Islet precursor cell (in vitro differentiated cells): ENCODE measurements at places on chromosomes 7 and 10.
A peak's percentile ranks its signal among the peaks of the same experiment; 100 is the strongest.

- no peak for DNase-seq
Observed at GRCh38 chr7:28435732-28436378, 23.5 kb downstream of the CREB5 start.

- no peak for DNase-seq
Observed at GRCh38 chr10:36506697-36507496, 618.5 kb upstream of the ANKRD30A start.

DNA sequence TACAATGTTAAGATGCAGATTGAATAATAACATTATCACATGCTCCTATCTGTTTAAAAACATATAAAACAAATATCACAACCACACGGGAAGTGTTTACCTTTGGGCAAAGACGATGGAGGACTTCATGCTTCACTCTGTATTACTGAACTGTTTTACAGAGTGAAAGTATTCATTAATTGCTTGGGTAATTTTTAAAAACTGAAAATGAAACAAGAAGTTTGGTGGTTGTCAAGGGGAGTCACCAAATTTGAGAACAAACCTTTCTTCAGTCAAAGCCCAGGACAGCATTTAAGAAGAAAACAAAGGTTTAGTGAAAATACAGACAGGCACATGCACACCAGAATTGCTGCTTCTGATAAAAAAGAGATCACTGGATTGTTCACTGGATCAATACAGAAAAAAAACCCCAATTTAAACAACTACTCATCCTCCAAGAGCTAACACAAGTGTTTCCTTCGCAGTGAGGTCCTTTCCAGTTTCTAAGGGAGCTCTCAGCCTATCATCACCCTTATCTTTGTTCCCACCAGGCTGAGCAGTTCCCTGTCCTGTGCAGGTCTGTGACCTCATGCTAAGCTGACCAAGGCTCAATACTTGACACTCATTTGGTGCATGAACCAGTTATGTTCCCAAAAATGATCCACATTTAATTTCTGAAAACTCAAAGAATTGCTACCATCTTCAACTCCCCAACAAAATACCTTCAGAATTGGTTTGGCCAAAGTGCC lies 8.8 kb downstream of the PARP12 start:
- no peak for DNase-seq

GRCh38 chr10:125149680-125150047 lies 10.7 kb downstream of the CTBP2 start:
- DNase-seq, result no peak

GRCh38 chr7:142279601-142280000 lies 21.7 kb upstream of the PRSS58 start:
- no peak for DNase-seq

DNA sequence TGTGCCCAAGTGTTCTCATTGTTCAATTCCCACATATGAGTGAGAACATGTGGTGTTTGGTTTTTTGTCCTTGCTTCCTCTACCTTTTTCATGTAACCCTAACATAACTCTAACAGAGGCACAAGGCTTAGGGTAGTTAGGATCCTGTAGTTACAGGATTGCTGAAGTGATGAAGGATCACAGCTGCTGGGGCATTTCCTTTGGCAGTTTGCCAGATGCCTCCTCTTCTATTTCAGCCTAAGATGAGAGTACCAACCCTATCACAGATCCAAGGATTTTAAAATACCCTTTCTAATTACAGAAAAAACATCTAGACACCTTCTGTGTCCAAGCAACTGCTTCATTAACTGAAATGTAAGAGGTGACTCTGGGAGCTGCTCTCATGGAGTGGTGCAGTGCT lies 141.7 kb upstream of the COL1A2 start:
- no peak for DNase-seq

DNA sequence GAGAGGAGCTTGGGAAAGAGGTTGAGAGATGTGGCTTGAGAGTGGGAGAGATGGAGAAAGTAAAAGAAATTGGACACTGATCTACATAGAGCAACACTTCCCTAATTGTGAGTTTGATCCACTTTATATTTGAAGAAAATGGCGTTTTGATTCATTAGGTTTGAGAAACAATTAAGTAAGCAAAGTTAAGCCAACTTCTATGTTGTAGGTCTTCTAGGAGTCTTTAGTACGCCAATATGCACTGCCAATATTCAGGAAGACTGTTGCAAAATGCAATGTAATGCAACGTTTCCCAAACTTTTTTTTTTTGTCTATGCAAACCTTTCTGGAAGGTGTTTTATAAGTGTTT lies 7.0 kb upstream of the PRTFDC1 start:
- no peak for DNase-seq

- DNase-seq, result peak; percentile 74
Observed at GRCh38 chr7:112452102-112452888, 2.0 kb downstream of the IFRD1 start.

GRCh38 chr10:51010977-51011376 lies 63.3 kb upstream of the PRKG1 start:
- DNase-seq, result no peak

GRCh38 chr7:69966766-69967591 lies 368.7 kb downstream of the AUTS2 start:
- DNase-seq, result peak; percentile 68

GRCh38 chr7:155685070-155685790 lies 40.8 kb downstream of the RBM33 start:
- no peak for DNase-seq

GRCh38 chr7:134643131-134643530 lies 3.5 kb upstream of the BPGM start:
- DNase-seq, result no peak

GRCh38 chr7:66529883-66530610 lies 98.6 kb upstream of the KCTD7 start:
- no peak for DNase-seq

DNA sequence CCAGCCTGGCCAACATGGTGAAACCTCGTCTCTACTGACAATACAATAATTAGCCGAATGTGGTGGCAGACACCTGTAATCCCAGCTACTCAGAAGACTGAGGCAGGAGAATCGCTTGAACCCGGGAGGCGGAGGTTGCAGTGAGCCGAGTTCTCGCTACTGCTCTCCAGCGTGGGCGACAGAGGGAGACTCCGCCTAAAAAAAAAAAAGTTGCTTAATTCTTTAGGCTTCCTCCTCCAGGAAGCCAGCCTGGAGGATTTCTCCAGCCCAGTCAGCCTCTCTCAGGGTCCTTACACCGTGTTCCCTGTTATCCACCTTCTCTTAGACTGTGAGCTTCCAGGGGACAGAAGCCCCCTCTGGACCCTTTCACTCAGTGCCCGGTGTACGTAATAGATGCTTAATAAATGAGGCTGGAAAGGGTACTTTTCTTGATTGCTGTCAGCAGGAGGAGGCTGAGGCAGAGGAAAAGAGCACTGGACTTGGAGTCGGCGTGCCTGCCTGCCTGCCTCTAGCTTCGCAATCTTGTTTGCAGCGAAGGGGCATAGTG lies 16.4 kb upstream of the NODAL start:
- no peak for DNase-seq

DNA sequence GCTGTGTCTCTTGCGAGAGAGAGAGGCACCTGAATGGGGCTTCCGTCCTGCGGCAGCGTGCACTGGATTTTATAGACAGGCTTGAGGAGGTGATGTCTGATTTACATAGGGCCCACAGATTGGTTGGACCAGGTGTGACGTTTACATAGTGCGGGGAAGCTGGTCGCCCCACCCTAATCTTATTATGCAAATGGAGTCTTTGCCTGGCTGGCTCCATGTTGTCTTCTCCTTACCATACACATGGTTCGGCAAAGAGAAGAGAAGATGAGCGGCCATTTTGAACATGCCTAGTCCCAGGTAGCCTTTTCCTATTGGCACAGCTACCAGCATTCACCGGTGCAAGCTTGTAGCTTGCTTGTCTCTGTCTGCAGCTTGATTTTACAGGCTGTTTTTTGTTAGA lies 238.5 kb upstream of the GALNT17 start:
- DNase-seq, result peak; percentile 54

DNA sequence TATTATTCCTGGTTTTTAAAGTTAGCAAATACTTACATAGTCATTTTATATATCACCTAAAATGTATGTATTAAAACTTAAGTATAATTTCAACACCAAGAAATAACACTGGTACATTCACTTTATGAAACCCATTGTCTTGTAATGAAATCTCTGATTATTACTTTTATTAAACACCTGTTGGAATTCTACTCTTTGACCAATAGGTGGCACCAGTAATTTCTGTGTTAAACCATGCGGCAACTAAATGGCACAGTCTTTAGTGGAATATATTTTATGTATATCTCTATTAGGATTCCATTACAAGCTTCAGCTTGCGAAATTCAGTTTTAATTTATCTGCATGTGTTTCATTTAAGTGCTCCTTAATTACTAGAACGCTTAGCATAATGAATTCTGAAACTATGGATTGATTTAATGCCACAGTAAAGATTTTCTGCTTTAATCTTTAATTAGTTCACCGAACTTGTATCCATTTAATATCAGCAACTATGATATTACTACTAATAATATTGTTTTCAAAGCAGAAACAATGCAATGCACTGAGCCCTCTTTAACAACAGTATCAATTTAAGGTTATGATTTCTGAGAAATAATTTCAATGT lies 181.3 kb downstream of the MAGI2 start:
- DNase-seq, result no peak

DNA sequence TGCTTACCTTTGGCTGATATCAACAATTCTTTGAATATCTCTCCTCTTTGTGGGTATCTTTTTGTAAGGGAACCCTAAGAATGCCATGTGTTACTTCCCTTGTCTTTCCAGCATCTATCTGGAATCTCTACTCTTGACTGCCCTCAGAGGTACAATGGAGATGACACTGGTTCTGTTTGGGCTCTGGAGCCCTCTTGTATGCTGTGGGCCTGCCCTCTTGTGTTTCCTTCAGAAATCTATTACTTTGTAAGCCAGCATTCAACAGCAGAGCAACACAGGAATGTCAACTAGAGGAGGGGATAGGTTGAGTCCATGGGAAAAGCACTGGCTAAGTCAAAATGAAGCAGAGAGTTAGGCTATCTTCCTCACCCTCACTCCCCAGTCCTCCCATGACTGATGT lies 142.3 kb downstream of the XPNPEP1 start:
- no peak for DNase-seq

DNA sequence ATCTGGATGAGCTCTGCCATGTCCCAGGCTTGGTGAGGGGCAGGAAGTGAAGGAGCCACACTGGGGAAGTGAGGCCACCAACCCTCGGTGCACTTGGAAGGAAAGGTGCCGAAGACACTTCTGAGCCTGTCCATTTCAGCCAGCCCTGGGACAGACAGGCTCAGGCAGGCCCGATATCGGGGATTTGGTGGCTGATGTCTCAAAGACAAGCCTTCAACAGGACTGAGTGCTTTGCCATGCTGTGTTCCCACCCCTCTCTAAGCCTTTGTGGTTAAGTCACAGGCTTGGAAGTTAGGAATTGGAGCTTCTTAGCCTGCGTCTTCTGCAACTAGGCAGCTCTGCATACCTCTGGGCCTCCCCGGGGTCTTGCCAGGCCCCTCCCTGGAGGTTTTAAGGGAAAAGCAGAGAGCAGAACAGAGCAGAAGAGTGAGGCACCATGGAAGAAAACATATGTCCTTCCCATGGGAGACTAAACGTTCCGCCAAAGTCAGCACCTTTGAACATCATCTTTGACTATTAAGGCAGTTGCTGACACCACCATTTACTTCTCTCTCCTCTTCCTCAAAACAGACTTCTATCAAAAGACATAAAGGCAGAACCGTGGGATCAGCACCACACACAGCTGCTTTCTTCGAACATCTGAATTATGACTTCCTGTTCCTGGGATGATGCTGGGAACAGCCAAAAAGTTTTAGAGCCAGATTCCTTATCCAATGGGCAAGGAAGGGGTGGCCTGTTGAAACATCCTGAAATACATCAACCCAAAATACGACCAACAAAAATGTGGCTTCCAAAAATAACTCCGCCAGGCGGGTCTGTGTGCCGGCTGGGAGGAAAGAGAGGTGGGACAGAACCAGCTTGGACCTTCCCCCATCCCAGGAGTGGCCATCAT lies 71.8 kb downstream of the AFAP1L2 start:
- DNase-seq, result peak; percentile 54

- DNase-seq, result peak; percentile 86
Observed at GRCh38 chr7:28984631-28985030, 26.5 kb upstream of the TRIL start.

GRCh38 chr7:147376192-147376591 lies 1214.4 kb upstream of the C7orf33 start:
- no peak for DNase-seq

- no peak for DNase-seq
Observed at GRCh38 chr7:17070231-17070708, 188.5 kb upstream of the AGR3 start.

DNA sequence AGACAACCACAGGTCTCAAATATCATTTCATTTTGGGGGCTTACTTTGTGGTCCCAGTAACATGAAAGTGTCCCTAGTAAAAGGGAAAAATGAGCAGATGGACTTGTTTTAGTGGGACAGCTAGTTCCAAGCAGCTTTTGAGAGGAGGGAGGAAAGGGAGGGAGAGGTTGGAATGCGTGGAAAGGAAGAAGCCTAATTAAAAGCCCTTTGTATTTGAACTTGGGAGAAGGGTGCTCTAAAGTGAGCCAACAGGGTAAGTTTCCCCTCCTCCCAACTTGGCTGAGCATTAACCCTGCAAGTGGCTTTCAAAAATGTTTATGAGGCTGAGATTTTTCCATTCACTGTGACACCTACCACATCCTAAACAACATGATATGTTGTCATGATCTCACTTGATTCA lies 38.8 kb upstream of the LYZL1 start:
- no peak for DNase-seq

DNA sequence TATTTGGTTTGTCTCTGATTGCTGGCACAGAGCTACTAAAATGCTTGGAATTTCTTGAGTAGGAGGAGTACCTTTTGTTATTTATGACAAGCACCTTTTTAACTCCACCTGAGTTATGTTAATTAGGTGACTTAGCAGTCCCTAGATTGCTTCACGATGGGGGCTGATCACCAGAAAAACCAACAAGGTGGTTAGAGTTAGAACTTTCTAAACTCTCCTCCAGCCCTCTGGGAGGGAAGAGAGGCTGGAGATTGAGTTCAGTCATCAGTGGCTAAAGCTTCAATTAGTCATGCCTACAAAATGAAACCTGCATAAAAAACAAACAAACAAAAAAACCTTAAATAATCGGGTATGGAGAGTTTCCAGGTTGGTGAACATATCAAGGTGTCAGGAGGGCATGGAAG lies 23.6 kb upstream of the ING3 start:
- DNase-seq, result no peak

- DNase-seq, result peak; percentile 74
Observed at GRCh38 chr10:58044072-58044471, 223.6 kb downstream of the IPMK start.

GRCh38 chr7:80699721-80700256 lies 61.3 kb downstream of the CD36 start:
- no peak for DNase-seq

- no peak for DNase-seq
Observed at GRCh38 chr7:141071855-141072547, 1.9 kb upstream of the TMEM178B start.

- no peak for DNase-seq
Observed at GRCh38 chr10:66835400-66835799, 90.4 kb upstream of the LRRTM3 start.

DNA sequence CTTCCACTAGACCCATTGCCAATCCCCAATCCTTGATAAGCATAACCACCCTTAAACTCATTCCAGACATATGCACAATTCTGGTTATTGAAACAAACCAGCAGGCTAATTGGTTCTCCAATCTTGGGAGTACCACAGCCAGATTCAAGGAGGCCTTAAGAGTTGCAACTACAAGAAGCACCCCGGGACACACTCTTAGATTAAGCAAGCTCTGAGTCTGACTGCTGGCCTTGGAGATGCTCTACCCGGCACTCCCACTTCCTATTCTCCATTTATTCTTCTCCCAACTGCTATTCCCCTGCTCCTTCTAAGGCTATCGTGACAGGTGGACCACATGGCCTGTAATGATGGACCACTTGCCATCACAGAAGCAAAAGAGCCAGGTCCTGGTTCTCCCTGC lies 40.3 kb downstream of the CYTH3 start:
- DNase-seq, result no peak
